ENCODE measurements at places on chromosomes 7 and 10. TPM values are rescaled to one million over a fixed set of nuclear protein-coding genes. Genes with fewer than 3 reads are reported as not detected.

Gene SLC16A12
- polyA plus RNA-seq: 1.1 TPM

DNA sequence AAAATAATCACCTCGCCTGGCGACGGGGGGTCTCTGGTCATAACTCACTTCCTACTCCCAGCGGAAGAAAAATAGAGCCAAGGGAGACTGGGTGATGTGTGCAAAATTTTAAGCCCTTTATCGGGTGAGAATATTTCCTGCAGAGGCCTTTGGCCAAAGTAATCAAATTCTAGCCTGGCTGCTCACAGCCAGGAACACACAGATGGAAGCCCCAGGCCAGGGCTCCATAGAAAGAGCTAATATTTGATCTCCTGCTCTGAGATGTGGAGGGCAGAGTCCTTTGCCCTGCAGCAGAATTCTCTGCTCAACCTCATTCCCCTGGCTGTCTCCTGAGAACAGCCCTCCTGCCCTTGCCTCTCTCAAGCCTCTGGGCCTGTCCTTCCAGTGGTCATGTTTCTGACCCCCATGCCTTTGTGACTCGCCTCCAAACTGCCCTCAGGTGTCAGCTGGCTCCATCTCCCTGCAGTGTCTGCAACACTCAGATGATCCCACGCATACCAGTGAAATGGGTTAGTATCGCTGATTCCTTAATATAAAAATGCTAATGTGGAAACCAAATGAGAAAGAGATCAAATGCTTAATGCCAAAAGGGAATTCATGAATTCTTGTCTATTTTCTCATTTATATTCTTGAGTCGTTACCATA lies 34.5 kb downstream of the FRMD4A start:
- DNase-seq: no peak

- DNase-seq: no peak
Measured at GRCh38 chr7:47231032-47231431, 350.9 kb downstream of the TNS3 start.

GRCh38 chr7:21352540-21353387 lies 75.1 kb upstream of the SP4 start:
- peak; percentile 20 for DNase-seq

GRCh38 chr10:31648966-31649365 lies 279.7 kb downstream of the ARHGAP12 start:
- DNase-seq: no peak

DNA sequence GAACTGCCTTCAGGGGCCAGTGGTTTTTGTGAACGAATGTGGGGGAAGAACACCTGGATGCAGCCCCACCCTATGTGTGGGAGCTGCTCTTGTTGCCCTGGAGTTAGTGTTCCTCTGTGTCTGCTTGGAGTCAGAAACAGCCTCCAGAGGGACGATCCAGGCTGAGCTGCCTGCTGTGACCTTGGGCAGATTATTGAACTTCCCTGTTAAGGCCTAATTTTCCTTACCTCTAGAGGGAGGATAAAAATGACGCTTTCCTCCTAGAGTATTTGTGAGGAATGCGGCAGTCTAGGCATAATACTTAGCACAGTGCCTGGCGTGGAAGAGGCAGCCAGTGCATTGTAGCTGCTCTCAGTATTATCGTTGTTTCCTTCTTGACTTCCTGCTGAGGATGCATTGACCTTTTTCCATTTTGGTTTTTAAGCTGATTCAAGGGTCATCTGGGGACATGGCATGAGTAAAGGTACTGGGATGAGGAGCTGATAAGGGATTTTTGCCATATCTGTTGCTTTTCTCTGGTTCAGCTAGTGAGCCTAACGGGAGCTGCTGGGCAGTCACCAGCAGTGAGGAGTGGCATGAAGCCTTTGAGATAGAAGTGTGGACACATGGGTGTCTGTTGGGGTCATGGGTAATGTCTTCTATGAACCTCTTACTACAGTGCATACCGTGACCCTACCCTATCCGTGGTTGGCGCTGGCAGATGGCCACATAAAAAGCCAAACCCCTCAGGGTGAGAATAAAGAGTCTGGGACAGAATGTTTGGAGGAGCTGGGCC lies 6.4 kb downstream of the ZFYVE27 start:
- DNase-seq: no peak

DNA sequence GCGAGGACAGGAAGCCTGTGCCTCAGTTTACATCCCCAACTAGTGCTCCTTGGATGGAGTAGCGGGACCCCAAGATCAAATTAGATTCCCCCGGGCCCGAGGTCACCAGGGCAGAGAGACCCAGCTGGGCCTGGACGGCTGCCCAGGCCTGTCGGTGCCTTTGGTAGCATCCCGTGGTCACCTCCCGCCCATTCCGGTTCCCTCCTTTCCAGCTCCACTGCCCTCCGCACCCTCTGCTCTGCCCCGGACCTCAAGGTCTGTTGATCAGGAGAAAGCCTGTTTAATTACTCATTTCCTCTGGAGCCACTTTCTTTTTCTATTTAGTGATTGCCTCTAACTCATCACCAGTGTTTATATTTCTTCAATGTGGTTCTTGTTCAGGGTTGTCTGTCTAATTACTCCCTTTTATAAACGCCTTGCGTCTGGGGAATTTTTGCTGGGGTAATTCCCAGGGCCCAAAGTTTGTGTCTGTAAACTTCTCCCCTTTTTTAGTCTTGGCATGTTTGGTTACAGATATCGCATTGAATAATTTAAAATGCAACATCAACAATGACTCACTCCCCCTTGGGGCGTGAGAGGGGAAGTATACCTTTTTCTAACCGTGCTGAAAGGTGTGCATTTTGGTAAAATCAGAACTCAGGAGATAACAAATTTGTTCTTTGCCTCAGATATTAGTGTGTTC lies 1.9 kb downstream of the FOXK1 start:
- DNase-seq: peak; percentile 47

GRCh38 chr7:120302190-120302589 lies 29.2 kb downstream of the KCND2 start:
- no peak for DNase-seq

Gene CTAGE8
- polyA plus RNA-seq: 11.2 TPM

Gene FAM25A
- not detected for polyA plus RNA-seq

Gene UBN2
- 14.2 TPM for polyA plus RNA-seq

- no peak for DNase-seq
Measured at GRCh38 chr10:44370731-44371248, 14.1 kb downstream of the CXCL12 start.

DNA sequence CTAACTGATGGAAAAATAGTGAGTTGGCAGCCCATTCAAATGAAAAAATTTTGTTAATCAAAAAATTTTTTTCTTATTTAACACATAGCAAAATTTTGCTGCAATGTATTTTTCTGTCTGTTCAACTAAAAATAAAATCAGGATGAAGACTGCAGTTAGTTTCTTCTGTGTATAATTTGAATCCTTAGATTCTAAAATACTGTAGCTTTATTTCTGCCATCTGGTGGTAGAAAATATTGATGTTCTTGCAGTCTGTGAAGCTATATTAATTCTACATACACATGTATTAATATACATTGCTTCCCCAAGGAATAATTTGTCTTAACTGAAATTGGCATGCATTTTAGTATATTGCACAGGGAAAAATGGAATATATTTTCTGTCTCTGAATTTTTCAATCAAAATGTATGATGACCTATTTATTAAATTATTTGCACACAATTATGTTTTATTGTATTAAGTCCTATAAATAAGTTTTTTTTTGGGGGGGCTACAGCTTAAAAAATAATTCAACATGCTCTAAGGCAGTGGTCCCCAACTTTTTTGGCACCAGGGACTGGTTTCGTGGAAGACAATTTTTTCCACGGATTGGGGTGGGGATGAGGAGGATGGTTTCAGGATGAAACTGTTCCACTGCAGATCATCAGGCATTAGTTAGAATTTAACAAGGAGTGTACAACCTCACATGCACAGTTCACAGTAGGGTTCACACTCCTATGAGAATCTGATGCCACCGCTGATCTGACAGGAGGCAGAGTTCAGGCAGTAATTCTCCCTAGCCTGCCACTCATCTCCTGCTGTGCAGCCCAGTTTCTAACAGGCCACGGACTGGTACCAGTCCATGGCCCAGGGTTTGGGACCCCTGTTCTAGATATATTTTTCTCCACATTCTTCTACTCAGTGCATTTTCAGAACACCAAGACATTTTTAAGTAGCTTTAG lies 119.4 kb downstream of the GNAT3 start:
- DNase-seq: peak; percentile 19

Gene AASS
- 29.6 TPM for polyA plus RNA-seq

GRCh38 chr7:138460176-138460648 lies at the start of gene TRIM24:
TSS of gene TRIM24 (plus strand) at chr7:138460259. CDS start at chr7:138460549, 290 bp downstream.
- no peak for DNase-seq

DNA sequence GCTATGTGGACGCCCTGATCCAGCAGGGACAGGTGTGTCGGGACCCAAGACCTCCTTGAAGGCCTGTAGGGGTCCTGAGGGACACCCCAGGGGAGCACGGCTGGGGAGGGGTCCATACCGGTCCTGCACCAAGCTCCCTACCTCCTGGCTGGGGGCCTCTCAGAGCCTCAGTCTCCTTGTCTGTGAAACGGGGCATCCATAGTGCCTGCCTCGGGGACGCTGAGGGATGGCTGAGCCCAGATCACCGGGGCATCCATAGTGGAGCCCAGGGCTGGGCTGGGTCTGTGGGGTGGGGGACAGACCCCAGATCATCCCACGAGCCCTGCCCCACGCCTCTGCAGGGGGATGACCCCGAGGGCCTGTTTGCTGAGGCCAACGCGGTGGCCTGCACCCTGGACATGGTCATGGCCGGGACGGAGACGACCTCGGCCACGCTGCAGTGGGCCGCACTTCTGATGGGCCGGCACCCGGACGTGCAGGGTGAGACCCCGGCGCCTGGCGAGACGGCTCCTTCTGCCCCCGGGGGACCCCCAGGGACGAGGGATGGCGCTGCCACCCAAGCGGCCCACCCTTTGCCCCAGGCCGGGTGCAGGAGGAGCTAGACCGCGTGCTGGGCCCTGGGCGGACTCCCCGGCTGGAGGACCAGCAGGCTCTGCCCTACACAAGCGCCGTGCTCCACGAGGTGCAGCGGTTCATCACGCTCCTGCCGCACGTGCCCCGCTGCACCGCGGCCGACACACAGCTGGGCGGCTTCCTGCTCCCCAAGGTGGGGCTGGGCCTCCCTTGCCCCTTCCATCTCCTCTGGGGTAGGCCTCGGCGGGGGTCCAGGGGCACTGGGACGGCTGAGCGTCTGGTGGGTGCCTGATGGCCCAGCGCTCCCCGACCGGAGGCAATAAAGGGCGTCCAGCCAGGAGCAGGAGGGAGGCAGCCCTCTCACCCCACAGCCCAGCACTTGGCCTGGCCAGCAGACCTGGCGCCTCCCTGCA lies 4.1 kb downstream of the CYP2W1 start:
- DNase-seq: no peak

Gene LAMB4
- 0.42 TPM for polyA plus RNA-seq

DNA sequence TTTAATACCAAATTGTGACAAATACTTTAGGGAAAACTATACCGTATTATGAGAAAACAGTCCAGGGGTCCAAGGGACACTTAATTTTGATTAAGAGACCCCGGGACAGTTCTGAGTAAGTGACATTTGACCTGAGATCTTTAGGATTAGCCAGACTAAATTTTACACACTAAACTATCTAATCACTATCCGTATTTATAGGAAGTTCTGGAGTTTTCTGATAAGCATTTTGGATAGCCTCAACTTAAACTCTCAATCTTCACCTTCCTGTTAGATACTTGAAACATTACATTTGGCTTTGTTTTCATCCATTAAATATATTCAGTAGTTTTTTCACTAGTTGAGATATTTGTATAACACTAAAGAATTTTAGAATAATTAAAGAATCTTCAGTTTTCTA lies 5.4 kb downstream of the PIK3CG start:
- DNase-seq: no peak

GRCh38 chr10:52436664-52437063 lies 122.6 kb downstream of the DKK1 start:
- DNase-seq: no peak

- no peak for DNase-seq
Measured at GRCh38 chr10:72264536-72264935, 9.2 kb upstream of the DDIT4 start.

DNA sequence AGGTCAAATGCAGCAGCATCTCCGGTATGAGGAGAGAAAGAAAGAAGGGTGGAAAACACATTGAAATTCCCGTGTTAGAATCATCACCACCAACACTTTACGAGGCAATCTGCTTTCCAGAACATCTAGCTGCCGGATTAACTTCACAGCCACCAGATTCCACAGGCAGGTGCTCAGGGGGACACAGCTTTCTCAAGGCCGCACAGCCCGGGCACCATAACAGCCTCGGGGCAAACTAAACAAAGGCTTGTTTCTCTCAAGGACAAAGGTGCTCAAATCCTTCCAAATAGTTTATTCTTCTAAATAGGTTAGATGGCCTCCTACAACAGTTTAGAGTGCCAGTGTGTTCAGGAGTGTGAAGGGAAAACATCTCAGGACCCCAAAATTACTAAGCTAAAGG lies 156.3 kb downstream of the DIP2C start:
- no peak for DNase-seq

DNA sequence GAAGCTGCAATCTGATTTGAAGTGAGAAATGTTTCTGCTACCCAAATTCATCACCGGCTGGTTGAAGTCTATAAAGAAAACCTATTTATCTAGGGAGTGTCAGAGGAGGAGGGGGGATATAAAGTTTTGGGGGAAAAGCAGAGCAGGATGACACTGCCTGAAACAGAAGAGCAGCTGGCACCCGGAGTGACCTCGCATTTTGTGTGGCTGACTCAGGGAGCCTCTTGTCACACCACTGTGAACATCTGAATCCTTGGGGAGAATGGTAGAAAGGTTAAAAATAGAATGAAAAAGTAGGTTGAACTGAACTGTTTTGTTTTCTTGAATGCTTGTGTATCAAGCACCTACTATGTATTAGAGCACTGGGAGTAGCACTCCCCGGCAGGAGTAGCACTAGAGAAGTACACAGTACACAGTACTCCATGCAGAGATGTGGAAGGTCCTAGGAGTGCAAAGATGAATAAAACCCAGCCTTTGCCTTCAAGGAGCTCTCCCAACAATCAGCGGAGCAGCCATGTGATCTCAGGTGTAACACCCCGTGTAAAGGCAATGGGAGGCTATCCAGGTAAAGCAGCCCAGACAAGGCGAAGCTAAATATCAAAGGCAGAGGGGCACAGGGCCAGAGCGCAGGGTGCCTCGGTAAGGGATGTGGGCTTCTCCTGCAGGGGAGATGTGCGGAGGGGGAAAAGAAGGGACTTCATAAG lies 13.5 kb downstream of the CRTAC1 start:
- no peak for DNase-seq

GRCh38 chr10:79045566-79046175 lies 23.1 kb upstream of the ZMIZ1 start:
- DNase-seq: no peak

- no peak for DNase-seq
Measured at GRCh38 chr10:4127518-4128315, 342.7 kb upstream of the KLF6 start.

- no peak for DNase-seq
Measured at GRCh38 chr10:82212753-82213152, 337.8 kb downstream of the NRG3 start.

Gene NODAL
- 0.33 TPM for polyA plus RNA-seq

DNA sequence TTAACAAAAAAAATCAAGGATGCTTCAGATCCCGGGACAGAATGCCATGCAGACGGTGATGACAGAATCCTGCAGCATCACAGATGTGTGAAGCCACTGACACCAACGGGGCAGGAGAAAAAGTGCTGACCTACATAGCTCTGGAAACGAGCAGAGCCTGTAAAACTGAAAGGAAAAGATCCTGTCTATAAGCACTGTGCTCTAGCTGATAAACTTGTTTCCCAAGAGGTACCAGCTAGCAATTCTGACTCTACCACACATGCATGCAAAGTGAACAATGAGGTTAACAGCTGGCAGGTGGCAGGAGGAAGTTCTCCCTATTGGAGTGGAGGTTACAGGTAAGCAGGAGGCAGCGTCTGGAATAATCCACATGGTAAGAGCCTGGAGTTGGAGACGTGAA lies 75.6 kb downstream of the PTPRN2 start:
- DNase-seq: no peak
